Hematopoietic multipotent progenitor cell treated with erythropoietin and hydrocortisone succinate and interleukin-3 and kit ligand, for 6 days (in vitro differentiated cells): ENCODE measurements at places on chromosomes 2 and 18.

DNA sequence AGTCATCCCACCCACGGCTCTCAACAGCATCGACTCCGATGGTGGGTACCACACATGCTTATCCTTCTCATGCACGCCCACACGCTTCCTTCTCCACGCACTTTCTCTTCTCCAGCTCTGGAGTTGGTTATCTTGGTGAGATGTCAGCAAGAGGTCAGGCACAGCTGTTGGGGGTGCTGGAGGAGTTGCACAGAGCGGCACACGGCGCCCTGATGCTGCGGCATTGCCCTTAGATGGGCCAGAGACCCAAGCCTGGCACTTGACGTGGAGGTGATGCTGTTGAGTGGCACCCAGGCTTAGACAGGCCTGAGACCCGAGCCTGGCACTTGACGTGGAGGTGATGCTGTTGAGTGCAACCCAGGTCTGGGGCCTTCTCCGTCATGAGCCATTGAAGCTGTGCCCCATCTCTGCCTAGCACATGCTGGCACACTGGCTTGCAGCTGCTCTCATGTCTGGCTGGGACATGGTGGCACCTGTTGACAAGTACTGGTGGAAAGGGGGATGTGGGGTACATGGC is 83.2 kb downstream of the DGKD start:
- DNase-seq = no peak

- DNase-seq = peak; percentile 85
These were observed 12.3 kb upstream of the ALMS1 start for GRCh38 chr2:73373344-73373743.

DNA sequence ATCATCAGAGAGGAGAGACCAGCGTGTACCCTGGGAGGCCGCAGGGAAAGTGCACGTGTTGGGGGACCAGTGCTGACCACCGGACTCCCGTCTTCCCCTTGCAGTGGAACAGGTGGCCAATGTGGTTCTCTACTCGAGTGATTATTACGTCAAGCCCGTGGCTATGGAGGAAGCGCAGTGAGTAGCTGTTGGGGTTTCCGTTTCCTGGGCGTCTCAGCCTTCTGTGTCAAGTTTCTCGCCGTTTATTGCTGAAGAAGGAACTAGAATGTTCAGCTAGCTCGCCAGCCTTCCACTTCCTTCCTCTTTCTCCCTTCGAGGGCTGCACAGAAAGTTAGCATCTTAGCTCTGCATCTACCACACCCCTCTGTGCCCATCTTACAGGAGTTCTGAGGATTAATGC is 22.8 kb upstream of the DGKD start:
- peak; percentile 91 for DNase-seq

DNA sequence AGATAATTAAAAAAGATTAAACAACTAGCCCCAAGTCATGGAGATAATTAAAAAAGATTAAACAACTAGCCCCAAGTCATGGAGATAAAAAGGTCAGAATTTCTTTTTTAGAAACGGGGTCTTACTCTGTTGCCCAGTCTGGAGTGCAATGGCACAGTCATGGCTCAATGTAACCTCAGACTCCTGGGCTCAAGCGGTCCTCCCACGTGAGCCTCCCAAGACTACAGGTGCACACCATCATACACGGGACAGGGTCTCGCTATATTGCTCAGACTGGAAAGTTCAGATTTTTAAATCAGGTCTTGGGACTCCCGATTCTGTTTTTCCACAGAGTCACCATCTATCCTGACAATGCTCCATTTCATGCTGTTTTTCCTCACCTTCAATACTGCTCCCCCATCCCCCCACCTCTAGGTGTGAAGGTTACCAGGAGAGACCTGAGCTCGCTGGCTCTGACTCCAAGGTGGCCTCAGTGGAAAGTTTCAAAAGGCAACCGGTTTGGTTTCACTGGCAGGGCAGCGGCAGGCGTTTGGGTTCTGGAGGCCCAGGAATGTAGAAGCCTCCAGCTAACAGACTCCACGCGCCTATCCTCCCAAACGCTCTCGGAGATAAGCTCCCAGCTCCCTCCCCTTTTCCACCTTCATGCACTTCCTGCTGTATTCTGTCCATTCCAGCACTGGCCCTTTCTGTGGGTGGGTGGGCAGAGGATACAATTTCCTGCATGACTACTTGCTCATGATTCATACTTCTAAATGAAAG is 2.9 kb upstream of the SEMA4C start:
- DNase-seq = no peak

DNA sequence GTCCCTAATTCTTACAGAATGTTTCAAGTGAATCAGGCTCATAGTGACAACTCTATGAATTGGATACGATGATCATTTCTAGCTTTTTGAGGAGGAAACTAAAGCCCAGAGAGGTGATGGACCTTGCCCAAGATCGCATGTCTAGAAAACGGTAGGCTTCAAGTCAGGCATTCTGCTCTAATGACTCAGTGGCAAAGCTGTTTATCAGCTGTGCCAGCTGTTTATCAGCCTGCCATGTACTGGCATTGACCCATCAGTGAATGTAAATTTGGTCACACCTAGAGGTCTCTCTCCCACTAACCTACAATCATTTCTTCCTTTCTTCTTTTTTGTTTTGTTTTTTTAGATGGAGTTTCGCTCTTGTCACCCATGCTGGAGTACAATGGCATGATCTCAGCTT is 6.1 kb upstream of the DAW1 start:
- peak; percentile 42 for DNase-seq

DNA sequence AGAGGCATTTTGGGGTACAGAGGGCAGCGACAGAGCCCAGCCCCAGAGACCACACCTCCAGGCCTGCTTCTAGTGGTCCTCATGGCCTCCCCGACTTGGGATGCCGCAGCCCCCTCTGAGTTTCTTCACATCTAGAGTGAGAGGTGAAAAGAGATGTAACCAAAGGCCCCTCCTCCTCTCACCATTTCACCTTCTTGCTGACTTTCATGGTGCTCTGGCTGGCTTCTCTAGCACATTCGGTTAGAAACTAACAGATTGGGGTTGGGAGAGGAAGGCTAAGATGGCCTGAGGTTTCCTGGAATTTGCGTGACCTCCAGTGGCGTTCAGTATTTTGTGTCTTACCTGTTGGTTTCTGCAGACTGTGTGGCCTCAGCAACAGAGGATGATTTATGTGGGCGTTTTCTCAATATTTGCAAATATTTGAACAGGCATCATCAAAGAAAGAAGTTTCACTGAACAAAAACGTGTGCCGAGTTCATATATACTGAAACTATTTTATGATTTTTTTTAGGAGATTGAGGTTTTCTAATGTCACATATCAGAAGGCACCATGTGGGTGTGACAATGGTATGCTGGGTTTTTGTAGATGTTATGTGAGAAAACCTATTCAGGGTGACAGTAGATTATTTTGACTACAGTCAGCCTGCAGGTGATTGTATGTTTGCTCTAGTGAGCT is 69.9 kb upstream of the BCL2L11 start:
- no peak for DNase-seq

DNA sequence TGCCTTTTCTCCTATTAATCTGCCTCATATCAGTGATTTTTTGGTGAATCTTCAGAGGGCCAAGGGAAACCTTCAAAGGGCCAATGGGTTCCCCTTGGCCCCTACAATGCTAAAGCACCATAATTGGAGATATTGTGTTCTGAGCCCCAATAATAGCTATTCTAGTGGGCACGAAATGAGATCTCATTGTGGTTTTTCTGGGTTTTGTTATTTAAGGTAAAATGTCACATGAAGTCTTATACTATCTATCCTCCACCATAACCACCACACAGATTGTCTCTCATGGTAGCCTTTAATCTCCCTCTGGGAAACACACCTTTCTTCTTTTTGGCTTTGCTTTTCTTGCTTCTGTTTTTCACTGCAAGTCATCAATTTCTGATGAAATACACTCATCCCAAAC is 152.8 kb downstream of the B3GNT2 start:
- no peak for DNase-seq

DNA sequence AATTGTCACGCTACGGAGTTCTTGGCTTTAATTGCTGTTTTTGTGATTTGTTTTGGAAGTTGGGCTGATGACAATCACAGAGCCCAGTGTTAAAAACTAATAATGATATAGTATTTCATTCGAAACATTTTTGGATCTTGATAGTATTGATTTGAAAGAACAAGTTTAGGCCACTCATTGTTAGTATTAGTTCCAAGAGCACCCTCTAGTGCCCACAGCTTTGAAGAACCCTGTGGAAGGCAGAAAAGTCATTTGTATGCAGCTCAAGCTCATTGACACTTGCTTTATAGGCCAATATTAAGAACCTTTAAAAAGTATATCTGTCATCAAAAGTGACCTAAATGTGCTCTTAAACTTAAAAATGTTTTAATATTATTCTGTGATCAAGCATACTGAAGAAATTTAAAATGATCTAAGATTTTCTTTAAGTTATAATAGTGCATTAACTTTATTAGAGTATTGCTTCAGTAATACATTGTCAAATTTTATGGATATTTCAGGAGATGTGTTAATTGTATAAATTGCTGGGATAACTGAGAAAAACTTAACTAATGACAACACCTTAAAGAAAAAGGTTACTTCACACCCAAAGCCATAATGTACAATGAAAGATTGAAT is 191.0 kb downstream of the GRB14 start:
- peak; percentile 59 for DNase-seq

- no peak for DNase-seq
These were observed 124.2 kb downstream of the OLA1 start for GRCh38 chr2:174124181-174124580.

DNA sequence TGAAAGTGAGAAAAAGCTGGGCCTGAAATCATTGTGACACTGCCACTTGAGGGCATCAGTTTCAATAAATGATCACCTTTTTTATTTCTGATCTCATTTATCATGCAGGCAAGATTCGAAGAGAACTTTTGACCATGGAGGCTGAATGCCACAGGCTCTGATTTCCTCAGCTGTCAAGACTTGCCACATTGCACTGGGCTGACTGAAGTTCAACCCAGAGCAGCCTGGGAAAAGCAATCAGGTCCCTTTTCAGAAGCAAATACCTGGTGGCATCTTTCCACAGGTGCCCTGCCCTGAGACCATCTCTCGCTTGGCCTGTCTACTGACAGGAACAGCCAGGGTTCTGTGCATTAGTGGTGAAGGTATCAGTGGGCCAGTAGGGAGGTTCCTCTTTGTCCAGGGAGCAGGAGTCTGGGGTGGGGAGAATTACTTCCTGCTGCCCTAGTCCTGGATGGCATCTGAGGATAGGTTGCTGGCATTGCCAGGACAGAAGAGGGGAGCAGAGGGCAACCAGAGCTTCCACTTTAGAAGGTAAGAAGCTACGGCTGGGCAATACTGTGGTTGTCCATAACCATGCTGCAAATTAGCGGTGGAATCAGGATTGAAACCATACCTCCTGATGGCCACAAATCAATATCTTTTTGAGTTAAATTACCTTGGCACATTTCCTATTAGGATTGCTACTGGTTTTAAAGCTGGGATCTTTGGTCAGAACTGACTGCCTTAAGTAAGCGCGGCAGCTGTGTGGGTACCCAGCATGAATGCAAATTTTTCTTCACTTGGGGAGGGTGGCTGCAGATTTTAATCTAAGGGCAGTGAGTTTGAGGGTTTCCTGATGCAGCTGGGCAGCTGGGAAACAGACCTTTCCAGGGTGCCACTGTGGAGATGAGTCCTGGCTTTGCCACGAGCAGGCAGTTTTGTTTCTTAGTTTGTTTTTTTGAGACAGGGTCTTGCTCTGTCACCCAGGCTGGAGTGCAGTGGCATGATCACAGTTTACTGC is 394.5 kb downstream of the ALK start:
- DNase-seq = no peak

DNA sequence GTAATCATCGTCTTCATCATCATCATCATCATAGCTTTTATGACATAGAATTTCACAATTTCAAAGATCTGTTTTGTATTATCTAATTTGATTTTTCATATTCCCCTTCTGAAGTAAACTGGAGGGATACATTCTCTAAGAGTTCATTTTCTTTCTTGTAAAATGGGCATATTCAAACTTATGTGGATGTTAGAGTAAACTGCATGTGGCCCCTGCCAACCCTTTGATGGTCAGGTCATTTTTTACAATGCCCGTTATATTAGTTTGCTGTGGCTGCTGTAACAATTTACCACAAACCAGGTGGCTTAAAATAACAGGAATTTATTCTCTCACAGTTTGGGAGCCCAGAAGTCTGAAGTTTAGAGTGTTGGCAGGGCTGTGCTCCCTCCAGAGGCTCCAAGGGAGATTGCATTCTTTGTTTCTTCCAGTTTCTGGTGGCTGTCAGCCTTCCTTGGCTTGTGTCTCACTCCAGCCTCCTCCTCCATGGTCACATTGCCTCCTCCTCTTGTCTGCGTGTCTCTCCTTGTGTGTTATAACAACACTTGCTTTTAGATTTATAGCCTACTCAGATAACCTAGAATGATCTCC is 127.5 kb upstream of the MMADHC start:
- peak; percentile 11 for DNase-seq

DNA sequence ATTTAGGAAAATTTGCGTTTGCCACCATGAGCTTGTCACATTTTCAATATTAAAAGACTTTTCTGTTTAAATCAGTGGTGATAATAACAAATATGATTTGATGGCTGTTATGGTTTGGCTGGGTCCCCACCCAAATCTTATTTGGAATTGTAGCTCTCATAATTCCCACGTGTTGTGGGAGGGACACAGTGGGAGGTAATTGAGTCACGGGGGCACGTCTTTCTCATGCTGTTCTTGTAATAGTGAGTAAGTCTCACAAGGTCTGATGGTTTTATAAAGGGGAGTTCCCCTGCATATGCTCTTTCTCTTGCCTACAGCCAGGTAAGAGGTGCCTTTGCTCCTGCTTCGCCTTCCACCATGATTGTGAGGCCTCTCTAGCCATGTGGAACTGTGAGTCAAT is 83.4 kb upstream of the RGPD4 start:
- DNase-seq = no peak

DNA sequence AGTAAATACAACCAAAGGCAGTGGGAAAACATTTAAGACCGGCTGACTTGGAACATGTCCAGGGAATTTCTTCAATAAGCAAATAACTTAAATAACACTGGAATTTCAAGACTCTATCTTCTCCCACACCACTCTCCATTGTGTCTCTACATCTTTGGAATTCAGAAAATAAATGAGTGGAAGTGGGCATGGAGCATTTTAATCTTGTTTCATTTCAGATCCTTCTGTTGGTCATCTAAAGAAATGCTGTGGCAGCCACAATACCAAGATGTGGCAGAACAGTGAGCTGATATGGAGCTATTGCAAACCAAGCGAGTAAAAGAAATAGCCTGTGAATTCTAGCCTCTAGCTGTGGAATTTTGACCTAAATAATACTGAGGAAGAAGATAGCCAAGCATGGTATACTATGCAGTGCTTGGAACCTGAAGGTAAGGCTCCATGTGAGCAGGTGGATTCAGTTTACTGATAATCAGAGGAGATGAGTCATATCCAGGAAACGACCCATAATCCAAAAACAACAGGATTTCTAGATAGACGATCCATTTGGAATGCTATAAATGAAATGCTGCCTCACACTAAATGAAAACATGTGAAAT is 157.1 kb upstream of the SCN7A start:
- no peak for DNase-seq

DNA sequence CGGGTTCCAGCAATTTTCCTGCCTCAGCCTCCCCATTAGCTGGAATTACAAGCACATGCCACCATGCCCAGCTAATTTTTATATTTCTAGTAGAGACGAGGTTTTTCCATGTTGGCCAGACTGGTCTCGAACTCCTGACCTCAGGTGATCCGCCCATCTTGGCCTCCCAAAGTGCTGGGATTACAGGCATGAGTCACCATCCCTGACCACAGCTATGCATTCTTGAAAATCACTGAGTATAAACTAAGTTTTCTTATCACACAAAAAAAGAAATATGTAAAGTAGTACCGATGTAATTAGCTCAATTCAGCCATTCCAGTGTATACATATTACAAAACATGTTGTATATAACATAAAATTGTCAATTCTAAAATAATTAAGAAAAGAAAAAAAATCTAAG is 232.7 kb downstream of the MBD2 start:
- DNase-seq = no peak

- DNase-seq = peak; percentile 76
These were observed 96.9 kb downstream of the TPO start for GRCh38 chr2:1510176-1510575.
